NCI-H1417 (cell line): ENCODE measurements at places on chromosomes 11 and 22.

DNA sequence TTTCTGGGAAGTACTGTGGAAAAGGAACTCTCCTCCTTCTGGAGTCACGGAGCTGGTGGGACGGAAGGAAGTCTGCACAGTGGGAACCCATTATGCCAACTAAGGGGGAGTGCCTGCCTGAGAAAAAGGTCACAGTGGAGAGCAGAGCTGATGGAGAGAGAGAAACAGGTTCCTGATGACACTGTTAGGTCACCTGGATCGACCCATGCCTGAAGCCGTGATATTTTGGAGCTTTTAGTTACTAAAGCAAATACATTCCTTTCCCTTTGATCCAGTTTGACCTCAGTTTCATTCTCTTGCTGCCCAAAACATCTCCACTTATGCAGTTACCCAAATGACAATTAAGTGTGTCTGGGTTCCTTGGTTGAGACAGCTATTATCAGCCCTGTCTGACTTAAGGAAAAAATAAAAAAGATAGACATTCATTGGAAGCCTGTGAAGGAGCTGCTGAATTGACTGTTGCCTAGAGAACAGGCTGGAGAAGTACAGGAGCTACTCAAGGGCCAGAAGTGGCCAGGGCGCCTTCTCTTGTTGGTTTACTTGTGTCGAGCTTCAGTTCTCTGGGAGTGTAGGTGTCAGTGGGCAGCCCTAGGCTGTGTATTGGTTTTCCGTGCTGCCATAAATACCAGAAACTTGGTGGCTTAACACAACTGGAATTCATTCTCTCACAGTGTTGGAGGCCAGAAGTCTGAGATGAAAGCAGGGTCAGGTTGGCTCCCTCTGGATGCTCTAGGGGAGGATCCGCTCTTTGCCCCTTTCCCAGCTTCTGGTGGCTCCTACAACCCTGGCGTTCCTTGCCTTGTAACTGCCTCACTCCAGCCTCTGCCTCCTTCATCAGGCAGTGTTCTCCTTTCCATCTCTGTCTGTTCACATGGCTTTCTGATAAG, 13.6 kb downstream of the MRGPRD start:
- DNase-seq = no peak

DNA sequence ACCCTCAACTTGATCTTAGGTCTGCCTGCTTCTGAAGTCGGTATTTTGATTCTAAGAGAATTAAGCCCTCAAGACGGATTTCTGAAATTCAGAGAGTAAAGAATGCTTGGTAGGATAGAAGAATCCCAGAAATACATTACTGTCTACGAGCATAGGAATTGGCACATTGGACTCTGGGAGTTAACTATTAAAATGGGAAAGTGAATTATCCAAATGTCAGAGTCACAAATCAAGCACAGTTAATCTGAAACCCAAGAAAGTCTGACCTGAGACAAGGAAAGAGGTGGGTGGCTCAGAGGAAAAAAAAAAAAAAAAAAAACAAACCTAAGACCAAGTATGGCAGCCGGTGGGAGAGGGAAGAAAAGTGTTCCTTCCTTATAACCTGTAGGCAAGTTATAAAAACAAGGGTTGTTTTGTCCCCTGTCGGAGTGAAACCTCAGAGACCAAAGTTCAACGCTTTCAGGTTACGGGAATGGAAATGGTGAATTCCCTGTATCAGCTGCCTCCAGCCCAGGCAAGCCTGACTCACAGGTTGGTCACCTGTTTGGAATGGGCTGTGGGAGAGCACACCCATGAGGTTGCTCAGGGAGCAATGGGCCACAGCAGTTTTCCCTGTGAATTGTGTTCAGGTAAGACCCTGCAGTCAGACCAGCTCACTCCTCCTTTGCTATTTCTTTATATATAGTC, 139.0 kb downstream of the ETS1 start:
- no peak for DNase-seq

DNA sequence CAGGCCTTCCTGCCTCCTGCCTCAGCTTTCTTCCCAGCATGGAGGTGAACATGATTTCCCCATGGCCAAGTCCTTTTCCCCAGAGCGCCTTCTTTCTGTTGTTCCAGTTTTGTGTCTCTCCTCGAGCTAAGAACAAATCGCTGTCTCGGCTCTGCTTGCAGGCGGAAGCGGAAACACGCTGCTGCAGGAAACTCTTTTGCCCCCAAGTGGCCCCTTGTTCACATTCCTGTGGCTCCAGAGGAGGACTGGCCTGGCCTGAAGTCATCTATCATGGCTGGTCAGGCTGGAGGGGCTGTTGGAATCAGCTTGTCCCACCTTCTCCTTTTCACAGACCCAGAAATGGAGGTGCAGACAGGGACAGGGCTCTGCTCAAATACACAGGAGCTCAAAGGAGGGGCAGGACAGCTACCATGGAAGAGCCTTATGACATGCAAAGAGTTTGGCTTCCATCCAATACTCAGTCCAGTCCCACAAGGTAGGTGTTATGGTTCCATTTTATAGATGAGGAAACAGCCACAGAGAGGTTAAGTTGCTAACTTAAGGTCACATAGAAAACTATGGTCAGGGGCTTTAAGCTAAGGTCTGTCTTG, 182.2 kb upstream of the SYT13 start:
- no peak for DNase-seq

DNA sequence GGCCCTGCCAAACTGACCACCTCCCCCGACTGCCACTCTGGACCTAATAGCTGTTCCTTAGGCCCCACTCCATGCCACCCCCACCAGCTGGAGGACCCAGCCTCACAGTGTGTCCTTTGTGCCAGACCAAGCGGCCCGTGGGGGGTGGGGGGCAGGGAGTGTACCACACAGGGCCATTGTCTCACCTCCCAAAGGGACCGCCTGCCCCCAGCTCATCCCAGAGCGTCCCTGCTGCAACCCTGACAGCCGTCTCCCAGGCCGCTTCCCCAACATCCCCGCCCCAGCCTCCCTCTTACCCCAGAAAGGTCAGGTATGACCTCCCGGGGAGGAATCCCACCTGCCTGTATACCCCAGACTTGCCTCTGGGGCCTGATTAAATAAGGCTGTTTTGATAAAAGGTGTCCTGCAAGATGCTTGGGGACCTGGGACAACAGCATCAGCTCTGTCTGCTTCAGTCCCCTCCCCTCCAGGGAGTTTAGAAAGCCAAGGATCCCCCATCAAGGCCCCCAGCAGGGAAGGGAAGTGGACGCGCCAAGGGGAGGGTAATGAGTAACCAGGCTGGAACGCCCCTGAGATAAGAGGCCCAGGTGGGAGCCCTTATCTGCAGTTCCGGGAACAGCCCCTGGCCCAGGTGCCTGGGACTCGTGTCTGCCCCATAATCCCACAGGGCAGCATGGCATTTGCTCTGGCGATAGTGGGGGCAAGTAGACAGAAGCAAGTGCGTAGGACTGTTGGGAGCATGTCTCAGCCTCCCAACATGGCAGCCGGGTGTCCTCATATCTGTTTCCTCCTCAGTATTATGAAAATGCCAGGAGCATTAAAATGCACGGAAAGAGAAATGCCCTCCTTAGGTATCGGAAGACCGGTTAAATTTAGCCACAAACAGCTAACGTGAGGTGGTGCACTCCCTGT, 9.0 kb downstream of the CDC42EP1 start:
- DNase-seq = no peak
